ENCODE measurements at places on chromosomes 5 and 9.

- no peak for DNase-seq
These were observed 120.2 kb upstream of the TRIM32 start for GRCh38 chr9:116566677-116567488.

DNA sequence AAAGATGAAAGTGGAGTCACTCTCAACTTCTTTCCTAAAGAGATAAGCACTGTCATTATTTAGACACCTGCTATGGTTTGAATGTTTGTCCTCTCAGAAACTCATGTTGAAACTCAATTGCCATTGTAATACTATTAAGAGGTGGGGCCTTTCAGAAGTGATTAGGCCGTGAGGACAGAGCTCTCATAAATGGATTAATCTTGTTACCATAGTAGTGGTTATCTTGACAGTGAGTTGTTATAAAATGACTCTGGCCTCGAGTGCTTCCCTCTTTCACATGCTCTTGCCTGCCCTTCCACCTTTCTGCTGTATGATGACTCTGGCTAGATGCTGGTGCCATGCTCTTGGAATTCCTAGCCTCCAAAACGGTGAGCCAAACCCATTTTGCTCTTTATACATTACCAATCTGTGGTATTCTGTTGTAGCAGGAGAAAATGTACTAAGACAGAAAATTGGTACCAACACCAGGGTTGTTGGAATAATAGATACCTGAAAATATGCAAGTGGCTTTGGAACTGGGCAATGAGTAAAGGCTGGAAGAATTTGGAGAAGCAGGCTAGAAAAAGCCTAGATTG is 38.0 kb downstream of the GDA start:
- DNase-seq = no peak

- no peak for DNase-seq
These were observed 2.2 kb downstream of the DCP2 start for GRCh38 chr5:112978836-112979235.

- DNase-seq = no peak
These were observed 6.5 kb downstream of the ARL14EPL start for GRCh38 chr5:116038817-116039216.

DNA sequence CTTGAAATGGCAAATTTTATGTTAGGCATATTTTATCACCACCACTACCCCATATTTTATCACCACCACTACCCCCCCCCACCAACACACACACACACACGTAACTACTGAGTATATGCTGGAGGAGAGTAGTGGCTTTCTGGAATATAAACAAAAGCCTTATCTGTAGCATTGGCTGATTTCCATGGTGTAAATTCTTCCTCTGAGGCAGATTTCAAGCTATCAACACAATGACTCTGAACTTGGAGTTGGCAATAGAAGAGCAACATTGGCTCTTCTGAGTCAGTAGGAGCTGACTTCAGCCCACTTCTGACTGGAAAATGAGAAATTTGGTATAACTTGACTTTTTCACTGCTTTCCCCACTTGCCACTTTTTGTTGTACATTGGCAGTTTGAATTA is 143.0 kb downstream of the CAVIN4 start:
- DNase-seq = no peak

GRCh38 chr5:71748360-71748759 is 29.3 kb downstream of the CARTPT start:
- DNase-seq = no peak

DNA sequence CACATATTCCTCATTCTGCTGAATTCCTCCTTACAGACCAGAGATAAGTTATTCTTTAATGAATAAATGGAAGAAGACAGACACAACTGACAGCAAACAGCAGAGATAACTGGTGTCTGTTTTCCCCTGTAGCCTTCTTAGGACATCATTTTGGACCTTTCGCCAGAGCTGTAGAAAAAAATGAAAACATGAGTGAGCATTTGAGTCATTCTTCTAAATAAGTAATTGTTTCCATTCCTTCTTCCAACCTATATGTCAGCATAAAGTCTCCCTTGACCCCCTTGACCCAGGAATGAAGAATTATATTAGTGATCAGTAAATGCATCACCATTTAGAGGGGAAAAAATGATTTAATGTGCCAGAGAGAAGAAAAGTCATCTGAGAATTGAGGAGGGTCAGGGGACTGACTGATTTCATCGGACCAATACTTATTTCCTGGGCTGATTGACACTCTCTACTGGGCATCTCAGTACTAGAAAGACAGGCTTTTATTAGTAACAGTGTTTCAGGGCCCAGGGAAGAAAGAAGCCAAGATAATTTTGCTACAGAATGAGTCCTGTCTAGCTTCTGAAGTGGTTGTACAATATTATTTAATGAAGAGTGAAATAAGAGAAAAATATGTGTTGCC is 597.0 kb downstream of the PSAT1 start:
- no peak for DNase-seq

DNA sequence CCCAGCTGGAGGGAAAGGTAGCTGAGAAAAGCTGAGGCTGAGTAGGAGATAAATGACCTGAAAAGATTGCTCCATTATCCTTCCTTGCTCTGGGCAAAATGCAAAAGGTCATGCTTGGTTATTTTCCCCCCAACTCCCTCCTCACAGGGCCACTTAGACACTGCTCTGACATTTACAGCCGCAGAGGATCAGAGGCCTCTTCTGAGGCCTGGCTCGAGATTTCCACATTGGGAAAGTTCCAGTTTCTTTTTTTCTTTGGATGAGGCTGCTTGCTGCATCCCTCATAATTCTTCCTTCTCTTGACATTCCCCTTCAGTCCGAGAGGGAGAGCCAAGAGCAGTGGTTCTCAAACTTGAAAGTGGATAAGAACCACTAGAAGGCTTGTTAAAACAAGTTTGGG is 60.1 kb upstream of the HSPA9 start:
- no peak for DNase-seq

- DNase-seq = peak; percentile 82
These were observed 18.7 kb downstream of the DAPK1 start for GRCh38 chr9:87516222-87516925.

DNA sequence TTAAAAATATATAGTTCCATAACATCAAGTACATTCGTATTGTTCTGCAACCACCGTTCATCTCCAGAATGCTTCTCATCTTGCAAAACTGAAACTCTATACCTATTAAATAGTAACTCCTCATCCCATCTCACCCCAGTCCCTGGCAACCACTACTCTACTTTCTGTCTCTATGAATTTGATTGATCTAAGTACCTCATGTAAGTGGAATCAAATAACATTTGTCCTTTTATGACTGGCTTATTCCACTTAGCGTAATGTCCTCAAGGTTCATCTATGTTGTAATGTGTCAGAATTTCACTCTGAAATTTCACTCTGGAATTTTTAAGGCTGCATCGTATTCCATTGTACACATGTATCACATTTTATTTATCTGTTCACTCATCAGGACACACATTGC is 132.1 kb upstream of the RUSC2 start:
- no peak for DNase-seq

DNA sequence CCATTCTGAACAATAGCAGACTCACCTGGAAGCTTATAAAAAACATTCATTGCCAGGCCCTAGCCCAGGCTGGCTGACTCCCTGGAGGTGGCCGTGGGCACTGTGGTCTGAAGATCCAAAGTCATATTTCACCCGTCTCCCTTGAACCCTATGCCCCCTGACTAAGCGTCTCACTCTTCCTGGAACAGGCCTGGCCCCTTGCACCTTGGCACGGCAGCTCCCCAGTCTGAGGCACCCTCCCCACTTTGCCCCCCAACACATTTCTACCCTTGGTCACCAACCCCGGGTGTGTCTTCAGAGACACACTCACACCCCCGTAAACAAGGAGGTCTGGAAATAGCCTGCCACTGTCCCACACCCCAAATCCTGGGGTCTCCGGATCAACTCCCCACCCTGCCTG is 68.6 kb upstream of the LMX1B start:
- no peak for DNase-seq

DNA sequence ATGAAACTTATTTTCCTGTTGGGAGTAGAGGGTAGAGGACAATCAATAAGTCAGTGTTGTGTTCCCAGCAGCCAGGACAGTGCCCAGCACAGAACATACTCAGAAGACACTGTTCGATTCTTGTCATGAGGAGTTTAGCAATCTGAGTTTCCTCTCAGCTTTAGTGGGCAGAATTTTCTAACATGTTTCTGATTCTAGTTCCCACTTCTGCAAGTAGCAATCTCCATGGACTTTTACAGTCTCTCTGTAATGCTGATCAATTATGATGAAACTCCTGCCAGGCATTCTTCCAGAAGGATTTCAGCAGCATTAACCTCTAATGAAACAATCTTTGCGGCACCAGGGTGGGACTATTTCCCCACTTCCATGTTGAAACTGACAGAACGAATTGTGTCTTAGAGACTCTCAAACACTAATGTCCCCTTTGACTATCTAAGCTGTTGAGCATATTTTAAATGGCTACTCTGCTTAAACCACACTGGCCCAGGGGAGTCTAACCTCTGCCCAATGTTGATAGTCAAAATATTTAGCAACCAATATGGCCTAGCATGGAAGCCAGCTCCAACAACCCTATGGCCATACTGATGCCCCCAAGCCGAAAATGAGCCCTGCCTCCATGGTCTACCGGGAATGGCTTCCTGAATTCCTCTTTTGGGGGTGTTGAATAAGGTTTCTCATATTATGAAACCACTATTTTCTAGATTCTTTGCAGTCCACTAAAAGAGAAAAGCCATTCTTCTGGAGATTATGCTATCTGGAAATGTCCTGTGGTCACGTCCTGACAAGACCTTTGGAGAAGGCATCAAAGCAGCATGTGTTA is 484.3 kb downstream of the BNC2 start:
- no peak for DNase-seq

DNA sequence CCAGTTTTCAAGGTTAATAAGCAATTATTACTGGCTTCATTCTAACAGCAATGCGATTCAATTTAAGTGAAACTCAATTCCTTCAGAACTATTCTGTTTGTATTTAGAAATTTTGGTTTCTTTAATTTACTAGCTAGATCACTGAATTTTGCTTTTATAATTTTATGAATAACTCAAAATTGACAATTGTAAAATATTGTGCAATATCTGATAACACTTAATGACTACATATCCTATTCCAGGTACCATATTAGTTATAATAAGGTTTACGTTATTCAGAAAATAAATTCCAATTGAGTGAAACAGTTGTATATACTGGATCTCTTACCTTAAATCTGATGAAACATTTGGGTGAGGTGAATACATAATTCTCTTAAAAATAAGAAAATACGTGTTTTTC is 1348.3 kb upstream of the CDH6 start:
- no peak for DNase-seq

DNA sequence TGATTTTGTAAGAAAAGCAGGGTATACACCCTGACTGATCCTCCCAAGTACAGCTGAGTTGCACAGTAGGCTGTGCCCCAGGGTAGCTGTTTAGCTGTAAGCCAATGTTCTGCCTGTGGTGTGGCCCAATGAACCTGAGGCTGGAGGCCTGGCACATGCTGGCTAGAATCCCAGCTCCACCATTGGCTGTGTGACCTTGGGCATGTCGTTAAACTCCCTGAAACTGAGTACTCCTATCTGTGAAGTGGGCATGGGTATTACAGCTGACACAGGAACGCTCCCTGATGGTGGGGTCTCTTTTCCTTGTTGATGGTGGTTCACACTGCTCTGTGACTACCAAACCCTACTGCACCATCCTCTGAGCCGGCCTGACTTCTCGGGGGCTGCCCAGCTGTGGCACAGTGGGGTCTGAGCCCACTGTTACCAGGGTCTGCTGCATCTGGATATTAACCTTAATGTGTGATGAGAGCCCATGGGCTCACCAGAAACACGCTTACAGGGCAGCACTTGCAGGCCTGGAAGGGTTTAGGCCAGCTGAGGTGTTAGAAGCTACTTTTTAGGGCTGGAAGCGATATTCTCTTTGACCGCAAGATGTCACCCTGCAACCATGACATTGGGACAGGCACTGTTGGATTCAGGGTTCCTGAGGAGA is 7.0 kb upstream of the GADD45G start:
- no peak for DNase-seq

GRCh38 chr9:93053781-93054331 is 4.6 kb upstream of the SUSD3 start:
- no peak for DNase-seq

DNA sequence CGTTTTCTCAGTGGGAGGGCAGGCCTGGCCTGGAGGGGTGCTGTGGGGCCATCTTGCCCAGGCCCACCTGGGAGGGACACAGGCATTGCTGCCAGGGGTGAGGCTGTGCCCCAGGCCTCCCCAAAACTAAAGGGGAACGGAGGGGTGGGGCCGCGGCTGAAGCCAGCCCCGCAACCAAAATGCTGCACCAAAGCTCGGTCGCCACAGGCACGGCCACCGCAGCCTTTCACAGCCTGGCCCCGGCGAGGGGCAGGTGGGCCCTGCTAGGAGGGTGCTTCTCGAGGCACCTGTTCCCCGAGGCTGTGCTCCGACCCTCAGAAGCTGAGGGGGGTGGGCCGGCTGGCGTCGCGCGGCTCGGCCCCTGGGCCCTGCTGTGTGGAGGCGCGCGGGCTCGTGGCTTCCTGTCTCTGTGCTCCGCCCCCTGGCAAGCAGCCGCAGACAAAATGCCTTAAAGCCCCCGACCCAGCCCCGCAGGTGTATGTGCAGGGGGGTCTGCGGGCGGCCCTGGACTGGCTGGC is 57.6 kb downstream of the JAK2 start:
- DNase-seq = no peak

All from aorta (tissue), 5 donors.